ENCODE measurements at places on chromosomes 2 and 18.
A peak's percentile ranks its signal among the peaks of the same experiment; 100 is the strongest.

- no peak for DNase-seq
Observed at GRCh38 chr18:26621161-26622026, 73.0 kb upstream of the KCTD1 start.

DNA sequence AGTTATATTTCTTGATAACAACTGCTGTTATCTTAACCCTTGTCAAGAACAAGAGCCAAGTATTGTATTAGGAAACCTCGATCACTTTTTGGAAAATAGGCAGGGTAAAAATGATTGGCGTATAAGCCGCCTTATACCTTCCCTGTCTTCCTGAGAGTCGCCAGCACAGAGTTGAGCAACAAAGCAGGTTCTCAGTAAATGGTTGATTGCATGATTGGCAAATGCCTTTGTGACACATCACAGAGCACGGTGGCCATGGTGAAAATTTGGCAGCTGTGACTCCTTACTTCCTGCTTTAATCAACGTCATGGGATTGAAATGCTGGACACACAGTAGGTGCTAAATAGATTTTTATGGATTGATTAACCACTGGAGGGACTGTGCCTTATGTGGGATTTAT, 3.9 kb upstream of the KLHL29 start:
- peak; percentile 32 for DNase-seq

GRCh38 chr18:39198376-39198775, 1632.8 kb upstream of the CELF4 start:
- DNase-seq = no peak

DNA sequence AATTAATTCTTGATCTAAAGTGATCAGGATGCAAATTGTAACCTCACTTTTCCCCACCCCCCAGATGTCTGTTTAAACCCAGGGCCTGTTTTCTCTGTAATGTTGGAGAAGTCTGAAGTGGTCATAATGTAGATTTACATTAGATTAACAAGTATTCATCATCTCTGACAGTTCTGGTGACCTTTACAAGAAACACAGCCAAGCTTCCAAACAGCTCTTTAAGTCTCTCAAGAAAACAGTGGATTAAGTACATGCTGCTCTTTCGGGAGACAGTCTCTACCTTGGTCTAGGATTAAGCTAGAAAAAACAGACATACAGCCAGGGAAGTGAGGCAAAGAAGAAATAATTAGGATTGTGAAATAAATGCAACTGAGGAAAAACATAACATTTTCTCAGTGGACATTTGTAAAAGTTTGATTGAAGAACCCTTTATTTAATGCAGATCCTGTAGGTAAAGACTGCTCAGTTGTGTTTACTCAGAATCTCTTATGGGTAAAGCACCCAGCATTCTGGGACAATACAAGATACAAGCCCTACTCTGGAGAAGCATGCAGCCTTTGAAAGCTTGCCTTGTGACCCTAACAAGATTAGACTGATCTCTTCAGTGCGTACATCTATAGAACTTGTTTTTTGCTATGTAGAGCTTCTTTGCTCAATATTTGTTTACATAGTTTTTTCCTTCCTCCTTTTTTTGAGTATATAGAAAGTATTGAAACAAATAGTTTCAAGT, 203.9 kb downstream of the PHLPP1 start:
- no peak for DNase-seq

DNA sequence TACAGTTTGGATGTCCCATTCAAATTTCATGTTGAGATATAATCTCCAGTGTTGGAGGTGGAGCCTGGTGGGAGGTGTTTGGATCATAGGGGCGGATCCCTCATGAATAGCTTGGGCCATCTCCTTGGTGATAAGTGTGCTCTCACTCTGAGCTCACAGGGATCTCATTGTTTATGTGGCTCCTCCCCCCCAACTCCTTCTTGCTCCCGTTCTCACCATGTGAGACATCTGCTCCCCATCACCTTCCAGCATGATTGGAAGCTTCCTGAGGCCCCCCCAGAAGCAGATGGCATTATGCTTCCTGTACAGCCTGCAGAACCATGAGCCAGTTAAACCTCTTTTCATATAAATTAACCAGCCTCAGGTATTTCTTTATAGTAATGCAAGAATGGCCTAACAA, 3.0 kb upstream of the INPP1 start:
- no peak for DNase-seq
